ENCODE measurements at places on chromosomes 1 and 21.

GRCh38 chr1:179510038-179510437 is 65.7 kb downstream of the NPHS2 start:
- DNase-seq: peak; percentile 0

DNA sequence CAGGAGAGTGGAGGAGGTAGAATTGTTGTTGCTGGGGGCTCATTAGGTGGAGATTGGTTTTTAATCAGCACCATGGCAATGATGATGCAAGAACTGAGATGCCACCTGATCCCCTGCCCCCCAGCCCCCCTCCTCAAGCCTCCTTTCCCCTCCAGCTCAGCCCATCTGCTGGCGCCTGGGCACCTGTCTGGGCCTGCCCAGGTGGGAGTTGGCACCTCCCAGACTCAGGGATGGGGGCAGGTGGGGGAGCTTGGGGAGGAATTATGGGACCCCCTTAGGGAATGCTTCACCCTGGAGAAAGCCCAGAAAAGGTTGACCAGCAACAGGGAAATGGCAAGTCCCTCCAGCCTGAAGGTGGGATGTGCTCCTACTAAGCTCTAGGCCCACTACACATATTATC is 1.5 kb upstream of the NHLH1 start:
- DNase-seq: no peak

- DNase-seq: no peak
These were observed 26.6 kb downstream of the ABCG1 start for GRCh38 chr21:42245331-42246193.

DNA sequence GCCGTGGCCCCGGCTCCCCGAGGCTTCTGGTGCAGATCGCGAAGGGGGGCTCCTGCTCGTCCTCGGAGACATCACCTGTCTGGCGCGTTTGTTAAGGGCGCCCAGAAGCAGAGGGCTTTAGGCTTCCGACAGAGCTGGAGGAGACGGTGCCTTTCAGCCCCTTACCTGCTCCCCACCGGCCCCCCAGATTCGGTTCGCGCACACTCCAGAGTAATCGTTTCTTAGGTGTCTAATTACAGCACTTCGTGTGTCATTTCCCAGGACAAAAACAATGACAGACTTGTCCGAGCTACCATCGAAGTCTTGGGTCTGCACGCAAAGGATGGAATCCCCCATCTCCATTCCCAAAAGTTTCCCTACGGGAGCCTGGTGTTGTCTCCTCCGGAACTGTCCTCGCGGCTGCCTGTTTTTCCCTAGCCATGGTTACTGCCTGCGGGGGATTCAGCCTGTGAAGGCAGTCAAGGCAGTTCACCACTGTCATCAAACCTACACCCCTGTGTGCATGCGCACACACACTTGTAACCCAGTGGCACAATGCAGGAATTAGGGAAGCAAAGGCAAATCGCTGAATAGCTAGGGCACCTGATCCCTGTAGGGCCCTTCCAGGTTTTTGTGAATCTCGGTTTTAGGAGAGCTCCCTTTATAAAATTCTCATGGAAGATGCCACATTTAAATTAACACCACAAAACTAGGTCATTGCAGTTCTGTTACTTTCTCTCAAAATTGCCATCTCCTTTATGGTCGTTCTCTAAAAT is 738 bp upstream of the CDC42BPA start:
- no peak for DNase-seq

GRCh38 chr1:154749078-154749760 is 120.9 kb downstream of the KCNN3 start:
- DNase-seq: no peak

DNA sequence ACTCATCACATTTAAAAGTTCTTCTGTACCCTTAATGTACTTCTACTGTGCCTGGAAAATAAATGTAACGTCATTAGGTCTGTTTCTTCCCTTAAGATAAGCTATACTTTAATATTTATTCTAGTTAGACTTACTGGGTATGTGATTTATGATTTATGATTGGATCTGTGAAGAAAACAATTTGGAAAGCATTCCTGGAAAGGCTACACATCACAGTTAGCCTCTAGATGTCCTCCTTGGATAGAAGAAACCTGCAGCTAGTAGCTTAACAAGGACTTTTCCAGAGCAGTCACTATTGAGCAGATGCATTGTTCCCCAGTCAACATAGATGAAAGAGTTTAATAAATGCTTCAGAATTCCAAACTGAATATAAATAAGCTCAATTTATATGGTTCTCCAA is 22.2 kb upstream of the ABL2 start:
- DNase-seq: no peak

- DNase-seq: no peak
These were observed 66.4 kb downstream of the PHTF1 start for GRCh38 chr1:113692824-113693431.

- no peak for DNase-seq
These were observed 90.8 kb downstream of the GTF2B start for GRCh38 chr1:88800382-88801051.

DNA sequence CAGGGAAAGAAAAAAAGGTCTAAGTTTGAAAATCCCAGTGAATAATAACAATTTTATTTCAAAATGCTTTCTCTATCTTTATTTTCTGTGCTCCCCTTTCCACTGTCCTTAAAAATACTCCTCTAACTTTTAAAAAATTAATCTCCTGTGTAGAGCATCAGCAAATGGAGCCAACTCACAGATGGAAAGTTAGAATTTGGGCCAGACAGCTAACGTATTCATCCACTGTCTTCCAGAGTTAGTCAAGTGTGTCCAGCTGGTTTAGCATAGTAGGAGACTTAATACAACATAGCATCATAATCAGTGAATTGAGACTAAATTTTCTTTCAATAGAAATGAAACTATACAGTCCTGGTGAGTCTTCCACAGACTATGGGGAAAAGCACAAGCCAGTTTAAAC is 419.0 kb upstream of the LRRC7 start:
- DNase-seq: no peak

GRCh38 chr1:228162286-228163006 is 3.2 kb upstream of the IBA57 start:
- DNase-seq: no peak

DNA sequence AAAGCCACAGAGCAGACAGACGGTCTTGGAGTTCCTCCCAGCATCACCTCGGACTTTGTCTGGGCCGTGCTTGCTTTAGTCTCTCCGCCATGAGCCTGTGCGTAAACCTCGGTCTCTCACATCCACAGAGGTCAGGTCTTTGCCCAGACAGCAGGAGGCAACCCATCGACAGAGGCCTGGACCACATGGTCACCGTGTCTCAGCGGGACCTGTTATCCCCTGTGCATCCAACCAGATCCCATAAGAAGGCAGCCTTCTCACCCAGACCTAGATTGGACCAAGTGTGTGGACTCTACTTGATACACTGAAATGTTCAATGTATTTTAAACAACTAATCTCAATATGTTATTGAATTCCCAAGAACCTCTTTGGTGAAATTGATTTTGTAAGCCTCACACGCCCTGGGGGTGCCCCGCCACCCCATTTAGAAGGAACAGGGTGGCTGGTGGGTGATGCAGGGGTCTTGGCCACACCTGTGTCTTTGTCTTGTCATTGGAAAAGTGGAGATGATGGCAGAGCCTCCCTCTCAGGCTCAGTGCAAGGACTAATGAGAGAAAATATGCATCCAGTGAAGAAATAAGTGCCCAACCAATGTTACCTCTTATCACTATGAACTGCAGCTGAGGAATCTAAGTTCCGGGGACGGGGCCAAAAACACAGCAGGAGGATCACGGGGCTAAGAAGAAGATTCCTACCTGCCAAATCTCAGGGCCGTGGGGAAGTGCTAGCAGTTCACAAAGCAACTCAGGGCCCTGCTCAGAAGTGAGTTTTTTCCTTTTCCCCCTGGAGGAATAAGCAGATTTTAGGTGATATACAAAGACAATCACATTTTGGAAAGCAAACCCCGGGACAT is 101.6 kb upstream of the BACE2 start:
- no peak for DNase-seq

GRCh38 chr1:29227511-29227910 is 3.2 kb downstream of the MECR start:
- no peak for DNase-seq
